Left colon (tissue), 2 donors: ENCODE measurements at places on chromosomes 6 and 20. TPM values are rescaled to one million over a fixed set of nuclear protein-coding genes. Genes with fewer than 3 reads are reported as not detected.

- DNase-seq: no peak
These were observed 256.1 kb upstream of the KCNQ5 start for GRCh38 chr6:72365773-72366172.

DNA sequence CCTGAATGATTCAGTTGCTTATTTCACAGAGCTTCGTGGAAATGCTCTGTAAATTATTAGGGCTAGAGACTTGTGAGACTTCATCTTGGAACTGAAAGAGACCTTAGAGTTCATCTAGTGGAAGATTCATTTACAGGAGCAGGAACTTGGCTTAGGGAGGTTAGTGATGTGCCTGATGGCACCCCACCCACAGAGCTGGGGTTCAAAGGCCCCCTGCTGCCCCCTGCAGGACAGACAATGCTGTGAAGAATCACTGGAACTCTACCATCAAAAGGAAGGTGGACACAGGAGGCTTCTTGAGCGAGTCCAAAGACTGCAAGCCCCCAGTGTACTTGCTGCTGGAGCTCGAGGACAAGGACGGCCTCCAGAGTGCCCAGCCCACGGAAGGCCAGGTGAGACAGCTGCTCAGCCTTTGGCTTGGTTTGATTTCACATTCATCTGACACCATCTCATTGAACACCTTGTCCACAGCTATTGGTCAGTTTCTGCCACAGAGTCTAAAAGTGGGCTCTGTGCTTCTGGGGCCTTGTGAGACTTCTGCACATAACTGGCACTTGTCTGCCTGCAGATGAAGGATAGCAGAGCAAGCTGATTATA, 25.1 kb downstream of the MYBL2 start:
- peak; percentile 50 for DNase-seq

DNA sequence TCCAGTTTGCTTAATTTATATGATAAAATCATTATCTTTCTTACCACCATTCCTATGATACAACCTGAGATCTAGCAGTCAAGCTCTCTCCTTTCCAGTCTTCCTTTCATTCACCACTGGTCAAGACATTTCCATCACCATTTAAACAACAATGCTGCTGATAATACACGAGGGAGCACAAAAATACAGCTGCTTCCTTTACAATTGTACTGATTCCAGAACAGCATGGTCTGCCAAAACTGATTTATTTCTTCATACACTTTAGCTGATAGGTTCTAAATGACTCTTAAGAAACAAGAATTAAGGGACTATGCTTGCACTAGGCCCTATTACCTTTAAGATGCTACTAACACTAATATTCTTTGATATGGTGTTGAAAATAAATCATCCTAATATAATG, 65.0 kb downstream of the EPM2A start:
- no peak for DNase-seq

DNA sequence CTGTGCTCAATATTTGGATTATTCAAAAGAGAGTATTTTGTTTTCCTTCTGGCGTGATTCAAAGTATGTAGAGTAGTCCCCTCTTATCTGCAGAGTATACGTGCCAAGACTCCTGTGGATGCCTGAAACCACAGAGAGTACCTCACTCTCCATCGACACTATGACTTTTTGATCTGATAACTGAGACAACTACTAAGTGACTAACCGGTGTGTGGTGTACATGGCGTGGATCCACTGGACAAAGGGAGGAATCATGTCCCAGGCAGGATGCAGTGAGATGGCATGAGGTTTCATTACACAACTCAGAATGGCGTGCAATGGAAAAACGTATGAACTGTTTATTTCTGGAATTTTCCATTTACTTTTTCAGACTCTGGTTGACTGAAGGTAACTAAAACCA, 112.2 kb upstream of the PDE7B start:
- no peak for DNase-seq

Gene MUC22
- total RNA-seq: not detected

Gene ADGB
- 1.6 TPM for total RNA-seq
